GOT3 (cell line): ENCODE measurements at places on chromosomes 11 and 22.

DNA sequence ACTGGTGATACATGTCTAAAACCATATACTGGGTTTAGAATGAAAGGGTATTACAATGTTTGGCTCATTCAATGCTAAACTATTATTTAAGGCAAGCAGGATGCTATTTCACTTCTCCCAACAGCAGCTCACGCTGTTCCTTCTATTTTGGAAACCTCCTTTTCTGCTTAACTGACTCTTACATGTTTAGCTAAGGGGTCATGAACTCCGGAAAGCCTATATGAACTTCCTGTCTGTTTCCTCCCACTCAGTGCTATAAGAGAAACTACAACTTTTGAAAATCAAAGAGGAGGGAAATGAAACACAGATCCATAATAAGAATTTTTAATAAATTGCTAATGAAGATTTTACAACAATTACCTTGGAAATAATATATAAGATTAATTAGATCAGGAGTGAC, 30.9 kb downstream of the SLC36A4 start:
- DNase-seq, result no peak

DNA sequence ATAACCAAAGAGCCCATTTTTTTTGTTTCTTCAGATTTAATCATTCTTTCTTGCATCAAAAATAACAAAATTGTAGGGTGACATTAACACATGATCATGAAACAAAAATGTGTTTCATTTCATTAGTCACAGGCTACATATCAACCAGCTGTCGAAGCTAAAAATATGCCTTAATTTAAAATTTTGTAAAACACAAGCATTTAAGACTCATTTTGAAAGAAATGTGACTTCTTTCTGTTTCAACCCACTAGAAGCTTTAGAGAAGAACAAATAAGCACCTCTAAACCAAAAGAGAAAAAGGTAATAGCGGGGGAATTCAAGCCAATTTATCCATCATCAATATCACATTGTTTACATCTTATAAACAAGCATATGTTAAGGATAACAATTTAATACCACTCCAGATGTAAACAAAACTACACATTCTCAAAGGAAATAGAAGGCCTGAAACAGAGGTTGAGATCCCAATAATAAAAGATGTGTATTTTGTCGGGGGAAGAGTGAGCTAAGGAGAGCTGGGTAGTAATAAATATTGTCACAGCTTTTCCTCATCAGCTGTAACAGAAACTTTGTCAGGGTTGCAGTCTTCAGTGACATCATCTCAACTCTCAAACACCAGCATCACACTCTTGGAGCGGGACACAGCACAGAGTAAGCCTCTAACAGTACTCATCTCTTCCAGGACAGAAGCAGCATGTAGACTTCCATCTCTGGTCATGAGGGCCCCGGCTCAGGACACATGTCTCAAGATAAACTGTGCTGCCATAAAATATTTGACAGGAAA, 42.0 kb downstream of the ALG9 start:
- DNase-seq, result no peak

DNA sequence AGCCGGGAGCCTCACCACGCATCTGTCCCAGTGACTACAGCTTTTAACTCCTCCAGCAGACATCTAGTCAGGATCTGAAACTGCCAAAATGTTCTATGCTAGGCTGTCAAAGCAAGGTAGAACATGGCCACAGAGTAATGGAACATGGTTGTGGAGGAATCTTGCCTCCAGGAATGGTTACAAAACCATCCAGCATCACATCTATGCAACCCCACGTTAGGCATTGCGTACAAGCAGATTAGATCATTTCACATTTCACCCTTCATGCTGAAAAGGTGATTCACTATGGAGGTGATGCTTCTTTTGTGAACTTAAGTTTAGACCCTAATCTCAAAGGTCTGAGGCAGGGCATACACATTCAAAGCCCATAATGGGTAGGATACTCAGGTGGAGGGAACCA, 103.0 kb downstream of the PARVA start:
- no peak for DNase-seq

DNA sequence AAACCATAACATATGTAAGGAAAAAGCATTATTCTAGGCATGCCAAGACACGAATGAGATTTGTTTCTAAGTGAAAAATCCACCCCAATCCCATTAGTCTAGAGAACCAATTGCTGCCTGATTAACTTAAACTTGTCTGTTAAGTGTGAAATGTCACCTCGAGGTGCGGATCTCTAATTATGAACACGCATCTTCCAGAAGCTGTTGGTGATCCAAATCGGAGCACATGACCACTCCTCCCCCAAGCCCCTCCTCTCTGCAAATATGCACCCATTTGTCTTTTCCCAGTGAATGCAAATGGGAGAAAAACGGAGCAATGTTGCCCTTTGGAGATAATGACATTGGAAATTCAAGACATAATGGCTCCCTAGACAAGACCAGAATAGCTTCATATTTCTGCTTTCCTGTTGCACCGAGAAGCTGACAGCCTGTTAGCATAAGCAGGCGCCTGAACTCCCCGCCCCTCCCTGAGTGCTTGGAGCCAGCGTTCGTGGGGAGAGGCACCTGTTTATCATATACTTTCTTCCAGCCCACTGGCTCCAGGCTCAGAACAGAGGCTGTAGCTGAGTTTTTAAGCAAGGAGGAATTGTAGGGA, 6.0 kb upstream of the FXYD6 start:
- DNase-seq, result no peak

GRCh38 chr22:35334004-35334403, 34.3 kb downstream of the TOM1 start:
- no peak for DNase-seq

DNA sequence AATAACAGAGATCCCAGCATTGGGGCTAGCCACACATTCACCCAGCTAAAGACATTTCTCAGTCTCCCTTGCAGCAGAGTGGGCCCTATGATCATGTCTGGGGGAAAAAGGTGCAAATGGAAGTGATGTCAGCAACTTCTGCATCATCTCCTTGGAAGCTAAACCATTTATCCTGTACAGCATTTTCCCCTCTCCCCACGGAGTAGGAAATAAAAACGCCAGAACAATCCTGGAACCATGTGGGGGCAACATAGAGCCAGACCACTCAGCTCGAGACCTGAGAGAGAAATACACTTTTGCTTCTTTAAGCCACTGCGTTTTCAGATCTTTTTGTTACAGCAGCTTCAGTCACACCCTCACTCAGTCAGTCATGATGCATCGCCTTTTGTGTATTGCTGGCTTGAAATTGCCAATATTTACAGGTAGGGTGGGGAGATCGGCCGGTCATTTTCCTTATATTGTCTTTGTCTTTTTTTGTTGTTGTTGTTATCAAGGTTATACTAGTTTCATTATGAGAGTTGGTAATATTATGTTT, 9.1 kb upstream of the RAC2 start:
- DNase-seq, result no peak
